ENCODE measurements at places on chromosomes 6 and 20. TPM values are rescaled to one million over a fixed set of nuclear protein-coding genes. Genes with fewer than 3 reads are reported as not detected.

DNA sequence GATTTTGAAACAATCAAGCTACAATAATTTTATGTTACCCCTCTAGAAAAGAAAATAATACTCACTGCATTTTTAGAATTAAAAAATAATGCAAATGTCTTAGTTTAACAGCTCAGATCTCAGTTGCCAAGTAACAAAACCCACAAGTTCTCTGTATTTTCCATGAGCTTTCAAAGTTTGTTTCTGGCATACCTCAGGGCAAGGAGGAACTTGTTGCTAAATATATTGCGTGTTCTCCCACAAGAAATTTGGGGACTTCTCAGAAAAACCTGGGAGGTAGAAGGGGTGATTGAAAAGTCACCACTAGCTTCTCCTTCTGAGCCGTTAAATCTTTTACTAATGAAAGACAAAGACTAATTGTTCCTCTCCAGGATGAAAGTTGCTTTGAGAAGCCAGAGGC lies 236.8 kb upstream of the MARCKS start:
- no peak for DNase-seq

DNAH8 gene
- 0.69 TPM for total RNA-seq

PLN gene
- 194 TPM for total RNA-seq

DNA sequence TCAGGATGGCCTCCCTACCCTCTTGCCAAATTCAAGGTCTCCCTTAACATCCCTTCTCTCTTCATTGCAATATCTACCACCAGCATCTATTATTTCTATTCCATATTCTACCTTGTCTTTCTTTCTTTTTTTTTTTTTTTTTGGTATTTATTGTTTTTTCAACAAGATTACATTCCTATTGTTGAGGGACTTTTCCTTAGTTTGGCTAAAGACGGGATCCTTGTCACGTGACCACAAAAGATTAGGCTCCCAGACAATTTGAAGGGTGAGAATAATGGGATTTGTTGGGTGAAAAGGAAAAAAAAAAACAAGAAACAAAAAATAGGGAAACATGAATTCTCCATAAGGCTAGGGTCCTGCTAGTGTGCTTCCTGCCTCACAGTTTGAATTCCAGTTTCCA lies 124.3 kb upstream of the MCHR2 start:
- DNase-seq: no peak

GRCh38 chr20:2135013-2135412 lies 33.4 kb downstream of the STK35 start:
- no peak for DNase-seq

DNA sequence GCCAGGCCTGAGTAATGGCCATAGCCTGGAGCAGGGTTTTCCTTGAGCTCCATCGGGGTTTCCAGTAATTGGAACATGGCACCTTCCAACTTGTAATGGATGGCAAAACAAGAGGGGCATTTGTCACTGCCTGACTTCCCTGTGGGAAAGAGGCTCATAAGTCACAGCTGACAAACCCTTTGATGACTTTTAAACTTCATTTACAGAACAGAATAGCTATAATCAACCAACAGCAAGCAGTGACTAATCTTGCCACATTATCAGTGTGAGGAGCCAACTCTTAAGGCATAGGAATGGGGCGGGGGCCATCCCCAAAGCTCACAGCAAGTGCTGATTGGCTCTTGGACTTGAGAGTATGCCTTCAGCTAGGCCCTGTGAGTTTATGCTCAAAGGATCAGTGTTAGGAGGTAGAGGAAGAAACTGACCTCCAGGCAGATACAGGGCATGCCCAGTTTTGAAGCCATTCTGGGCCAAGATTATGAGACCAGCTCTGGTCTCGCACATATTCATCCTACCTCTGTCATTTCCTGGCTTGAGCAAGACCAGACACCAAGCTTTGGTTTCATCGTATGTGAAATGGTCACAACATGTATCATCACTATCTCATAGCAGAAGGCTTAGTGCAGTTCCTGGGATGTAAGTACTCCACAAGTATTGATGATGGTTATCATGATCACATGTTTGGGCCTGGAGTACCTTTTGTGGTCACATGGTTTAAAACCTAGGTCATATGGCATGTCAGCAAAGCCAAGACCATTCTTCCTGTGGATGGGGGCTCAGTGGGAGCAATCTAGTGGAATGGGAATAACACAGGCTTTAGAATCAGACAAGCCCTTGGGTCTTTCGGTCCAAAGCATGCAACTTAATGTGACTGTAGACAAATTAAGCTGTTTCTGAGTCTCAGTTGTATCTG lies 49.2 kb downstream of the EIF2S2 start:
- no peak for DNase-seq

ADGRF5 gene
- 39.5 TPM for total RNA-seq

- no peak for DNase-seq
Measured at GRCh38 chr6:11645016-11645415, 107.5 kb downstream of the TMEM170B start.

MYH7B gene
- total RNA-seq: 0.51 TPM

DNA sequence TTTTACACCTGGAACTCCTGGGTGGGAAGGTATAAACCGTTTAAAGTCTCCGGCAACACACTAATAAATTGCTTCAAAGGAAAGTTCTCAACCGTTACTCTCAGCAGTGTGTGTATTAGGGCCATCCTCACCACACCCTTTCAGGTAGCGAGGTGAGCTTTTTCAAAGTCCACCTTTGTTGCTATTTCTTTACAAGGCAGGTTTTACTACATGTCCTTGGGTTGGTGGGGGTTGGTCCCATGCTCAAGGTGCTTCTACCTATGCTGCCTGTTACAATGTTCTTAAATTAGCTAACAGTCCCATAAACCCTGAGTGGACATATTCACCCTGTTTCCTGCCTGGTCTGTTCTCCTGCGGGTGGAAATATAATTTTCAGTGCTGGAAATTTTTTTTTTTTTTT lies 13.2 kb upstream of the OSER1 start:
- DNase-seq: no peak

- DNase-seq: no peak
Measured at GRCh38 chr6:71745525-71745924, 140.8 kb upstream of the RIMS1 start.

- peak; percentile 20 for DNase-seq
Measured at GRCh38 chr20:40565001-40565681, 123.9 kb downstream of the MAFB start.

GRCh38 chr6:286681-287488 lies 5.4 kb upstream of the DUSP22 start:
- DNase-seq: no peak

GRCh38 chr6:31734247-31734820 lies 2.0 kb downstream of the CLIC1 start:
- DNase-seq: no peak
